ENCODE measurements at places on chromosomes 7 and 10.

DNA sequence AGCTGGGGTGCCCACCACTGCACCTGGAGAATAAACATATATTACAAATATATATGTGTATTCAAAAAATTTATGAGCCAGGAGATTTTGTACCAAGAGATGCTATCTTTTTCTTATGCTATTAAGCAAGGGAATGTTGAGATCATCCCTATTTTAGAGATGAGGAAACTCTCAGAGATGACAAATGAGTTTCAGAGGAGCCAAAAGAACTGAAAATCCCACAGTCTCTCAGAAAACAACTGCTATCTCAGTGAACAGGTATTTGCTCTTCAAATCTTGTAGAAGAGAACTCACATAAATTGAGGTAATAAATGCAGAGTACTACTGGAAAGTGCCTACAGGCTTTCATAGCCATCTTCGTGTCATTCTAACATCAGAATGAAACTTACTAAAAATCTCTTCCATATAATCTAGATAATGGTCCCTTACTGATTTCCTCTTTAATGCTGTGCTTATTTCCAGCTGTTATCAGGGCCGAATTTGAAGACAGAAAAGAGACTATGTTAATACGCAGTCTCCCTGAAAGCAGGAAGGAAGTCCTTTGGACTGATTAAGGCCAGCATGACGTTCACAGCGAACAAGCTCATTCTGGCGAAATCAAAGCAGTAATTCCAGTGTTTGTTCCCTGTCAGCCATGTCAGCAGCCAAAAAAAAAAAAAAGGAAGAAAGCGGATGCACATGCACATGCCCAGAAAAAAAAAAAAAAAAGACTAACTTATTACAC lies 29.4 kb upstream of the ANAPC16 start:
- DNase-seq = peak; percentile 58

DNA sequence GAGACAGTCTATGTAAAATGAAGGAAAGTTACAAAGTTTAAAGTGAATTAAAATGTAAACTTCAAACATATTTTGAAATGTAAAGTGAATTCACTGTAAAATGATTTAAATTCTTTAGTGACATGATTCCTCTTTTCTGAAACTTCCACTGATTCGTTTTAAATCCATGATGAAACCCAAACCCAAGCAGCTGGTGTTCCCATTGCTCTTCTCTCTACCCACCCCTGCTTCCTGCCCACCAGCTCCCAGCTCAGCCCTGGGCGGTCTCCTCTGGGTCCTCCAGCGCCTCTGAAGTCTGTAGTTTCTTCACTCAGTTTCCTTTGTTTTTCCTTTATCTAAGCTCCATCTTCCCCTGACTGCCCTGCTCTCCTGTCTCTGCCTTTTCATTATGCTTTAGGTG lies 175.9 kb downstream of the SNX10 start:
- DNase-seq = no peak

DNA sequence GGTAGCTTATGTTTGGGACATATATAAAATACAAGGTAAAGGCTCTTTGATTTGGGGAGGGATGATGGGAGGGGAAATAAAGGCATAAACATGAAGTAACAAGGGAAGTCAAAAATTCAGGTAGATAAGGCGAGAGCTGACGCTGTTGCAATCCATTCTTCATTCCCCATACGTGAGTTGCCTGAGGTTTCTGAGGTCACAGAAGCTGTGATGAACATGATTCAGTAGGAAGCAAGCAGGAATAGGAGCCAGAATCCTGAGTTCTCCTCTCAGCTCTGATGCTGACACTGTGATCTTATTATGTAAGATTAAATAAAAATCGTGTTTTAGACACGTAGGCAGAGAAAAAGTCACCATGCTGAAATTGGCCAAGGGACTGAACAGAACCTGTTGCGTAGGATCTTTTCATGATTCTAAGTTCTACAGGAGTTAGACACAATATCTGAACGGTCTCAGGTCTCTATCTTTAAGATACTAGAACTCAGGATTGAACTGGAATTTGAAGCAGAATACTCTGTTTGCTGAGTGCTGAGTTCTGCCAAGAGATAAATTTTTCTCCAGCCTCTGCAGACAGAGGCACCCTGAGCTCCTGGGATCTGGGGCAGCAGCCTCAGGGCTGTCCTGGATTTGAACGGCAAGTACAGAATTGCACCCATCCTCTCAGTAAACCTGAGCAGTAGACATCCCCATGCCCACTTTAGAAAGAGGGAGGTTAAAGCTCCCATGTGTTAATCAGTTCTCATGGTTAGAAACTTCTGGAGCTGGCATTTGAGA lies 21.0 kb downstream of the KLF6 start:
- DNase-seq = no peak

GRCh38 chr7:37359662-37360444 lies 88.8 kb downstream of the ELMO1 start:
- no peak for DNase-seq

- DNase-seq = peak; percentile 61
These were observed 252.7 kb upstream of the FERD3L start for GRCh38 chr7:19397911-19398310.

DNA sequence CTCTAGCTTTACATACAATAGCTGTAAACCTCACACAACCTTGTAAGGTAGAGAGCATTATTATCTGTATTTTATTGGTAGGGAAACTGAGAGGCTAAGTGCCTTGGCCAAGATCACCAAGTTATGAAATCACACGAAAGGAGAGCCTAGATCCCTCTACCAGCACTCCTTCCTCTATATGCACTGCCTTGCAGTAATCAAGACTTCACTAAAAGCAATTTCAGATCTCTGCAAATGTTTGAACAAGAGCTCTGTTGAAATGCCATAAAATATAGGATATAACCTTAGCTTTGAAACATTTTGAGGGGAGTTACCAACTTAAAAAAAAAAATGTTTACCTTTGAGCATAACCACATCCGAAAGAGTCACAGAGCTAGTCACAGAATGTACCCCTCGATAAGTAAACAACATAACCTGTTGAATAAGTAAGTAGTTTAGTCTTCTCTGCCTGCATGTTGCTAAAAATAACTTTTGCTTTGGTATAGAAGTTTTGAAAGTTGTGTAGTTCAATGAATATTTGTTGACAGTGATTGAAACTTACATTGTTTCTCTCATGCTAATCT lies 709.4 kb downstream of the AUTS2 start:
- DNase-seq = no peak

DNA sequence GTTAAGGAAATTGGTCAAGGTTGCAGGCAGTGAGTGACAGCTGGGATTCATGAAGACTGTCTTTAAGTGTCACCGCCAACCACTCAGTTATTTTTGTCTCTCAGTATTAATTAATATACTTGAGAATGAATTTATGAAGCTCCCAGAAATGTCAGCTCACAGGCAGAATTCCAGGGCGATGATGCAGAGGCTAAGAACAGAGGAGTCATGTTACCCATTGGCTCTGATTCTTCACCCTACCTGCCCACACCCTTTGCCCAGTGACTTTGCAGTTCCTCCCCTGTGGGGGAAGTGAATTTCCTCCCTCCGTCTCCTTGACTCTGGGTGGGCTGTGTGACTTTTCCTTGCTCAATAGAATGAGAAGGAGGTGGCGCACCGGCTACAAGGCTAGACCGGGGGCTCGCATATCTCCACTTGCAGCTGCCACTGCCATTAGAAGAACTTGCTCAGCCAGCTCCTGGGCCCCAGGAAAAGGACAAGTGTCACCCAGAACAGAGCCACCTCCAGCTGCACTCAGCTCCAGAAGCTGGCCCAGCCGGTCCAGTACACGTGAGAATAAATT lies 157.1 kb upstream of the PRKCQ start:
- no peak for DNase-seq
